ENCODE measurements at places on chromosomes 5 and 9.

- DNase-seq, result no peak
Measured at GRCh38 chr9:29773676-29774075, 2200.4 kb upstream of the C9orf72 start.

- no peak for DNase-seq
Measured at GRCh38 chr5:81182396-81183390, 50.4 kb upstream of the CKMT2 start.

DNA sequence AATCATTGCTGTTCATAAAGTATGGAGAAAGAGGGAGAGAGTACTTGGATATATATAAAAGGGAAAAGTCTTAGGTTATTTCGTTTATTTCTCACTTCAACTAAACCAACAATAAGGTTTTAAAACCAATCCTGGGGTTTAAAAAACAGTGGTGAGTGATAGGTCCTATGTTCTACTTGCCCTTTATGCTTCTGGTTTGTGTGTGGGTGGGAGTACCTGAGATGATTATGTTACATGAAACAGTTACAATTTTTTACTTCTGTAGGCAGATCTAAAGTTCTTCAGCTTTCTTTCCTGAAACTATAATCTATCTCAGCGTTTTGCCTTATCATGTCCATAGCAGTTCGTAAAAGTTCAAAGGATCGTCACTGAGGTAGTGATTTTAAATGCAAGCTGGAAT is 49.2 kb downstream of the STX17 start:
- DNase-seq, result no peak

GRCh38 chr9:12065050-12065449 is 628.1 kb upstream of the TYRP1 start:
- no peak for DNase-seq

- peak; percentile 28 for DNase-seq
Measured at GRCh38 chr5:147509710-147510651, at the start of gene DPYSL3. Gene DPYSL3, minus strand, starts transcription at chr5:147510068. Its CDS starts 210 bp downstream, at chr5:147509858.

DNA sequence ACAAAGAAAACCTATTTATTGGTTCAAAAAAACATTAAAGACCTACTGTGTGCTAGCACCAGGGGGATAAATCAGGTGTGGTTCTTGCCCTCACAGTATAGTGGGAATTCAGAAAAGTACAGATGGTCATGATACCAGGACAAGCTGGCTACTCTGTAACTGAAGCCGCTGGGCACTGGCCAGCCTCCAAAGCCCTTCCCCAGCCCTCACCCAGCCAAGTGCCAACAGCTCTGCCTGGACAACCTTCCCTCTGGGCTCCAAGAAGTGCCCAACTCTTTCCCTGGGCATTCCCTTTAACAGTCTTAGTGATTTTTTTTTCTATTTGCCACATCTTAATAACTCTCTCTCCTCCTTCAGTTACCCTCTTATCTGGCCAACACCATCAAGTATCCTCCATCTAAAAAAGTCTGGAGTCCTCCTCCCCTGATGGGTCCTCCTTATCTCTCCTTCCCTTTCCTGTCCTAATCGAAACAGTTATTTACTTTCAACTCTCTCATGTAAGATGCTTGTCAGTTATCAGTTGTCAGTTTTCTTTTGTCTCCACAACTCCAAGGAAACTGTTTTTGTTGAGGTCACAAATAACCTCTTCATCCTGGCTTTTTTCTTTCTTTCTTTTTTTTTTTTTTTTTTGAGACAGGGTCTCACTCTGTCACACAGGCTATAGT is 13.3 kb upstream of the SEPTIN8 start:
- DNase-seq, result no peak

DNA sequence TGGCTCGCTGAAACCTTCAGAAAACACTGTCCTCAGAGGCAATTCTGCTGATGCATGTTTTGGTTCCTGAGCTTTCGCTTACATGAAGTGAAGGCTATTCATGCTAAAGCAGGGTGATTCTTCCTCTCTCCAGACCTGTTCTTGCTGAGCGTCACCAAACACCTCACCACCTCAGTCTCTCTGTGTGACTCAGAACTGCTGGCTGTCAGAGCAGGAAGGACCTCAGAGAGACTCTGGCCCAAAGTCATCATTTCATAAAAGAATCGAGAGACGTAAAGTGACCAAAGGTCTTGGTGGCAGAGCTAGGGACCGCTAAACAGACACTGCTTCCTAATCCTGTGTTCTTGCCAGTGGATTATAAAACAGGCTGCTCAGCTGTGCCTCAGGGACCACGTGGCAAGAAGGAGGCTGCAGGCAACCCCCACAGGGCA is 73.8 kb downstream of the LHFPL2 start:
- no peak for DNase-seq

GRCh38 chr9:127518091-127518856 is 67.0 kb downstream of the LRSAM1 start:
- DNase-seq, result no peak

- no peak for DNase-seq
Measured at GRCh38 chr5:1930880-1931603, 48.3 kb upstream of the IRX4 start.

- no peak for DNase-seq
Measured at GRCh38 chr9:111668026-111668573, 6.7 kb downstream of the GNG10 start.

DNA sequence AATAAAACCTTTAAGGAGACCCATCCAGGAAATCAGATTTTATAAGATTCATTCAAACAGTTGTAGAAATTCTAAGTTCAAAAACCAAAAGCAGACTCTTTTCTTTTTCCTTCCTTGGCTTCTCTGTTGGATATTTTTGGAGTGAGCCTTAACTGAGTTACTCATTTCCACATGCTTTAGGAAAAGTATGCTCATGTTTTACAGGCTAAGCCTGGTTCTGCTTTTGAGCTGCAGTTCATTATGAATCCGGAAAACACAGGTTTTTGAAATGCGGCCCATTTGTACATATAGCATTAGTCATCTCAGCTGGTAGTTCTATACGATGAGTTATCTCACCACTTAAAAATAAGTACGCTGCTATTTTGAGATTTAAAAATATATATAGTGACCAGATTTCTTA is 156.6 kb upstream of the DMRT1 start:
- no peak for DNase-seq

DNA sequence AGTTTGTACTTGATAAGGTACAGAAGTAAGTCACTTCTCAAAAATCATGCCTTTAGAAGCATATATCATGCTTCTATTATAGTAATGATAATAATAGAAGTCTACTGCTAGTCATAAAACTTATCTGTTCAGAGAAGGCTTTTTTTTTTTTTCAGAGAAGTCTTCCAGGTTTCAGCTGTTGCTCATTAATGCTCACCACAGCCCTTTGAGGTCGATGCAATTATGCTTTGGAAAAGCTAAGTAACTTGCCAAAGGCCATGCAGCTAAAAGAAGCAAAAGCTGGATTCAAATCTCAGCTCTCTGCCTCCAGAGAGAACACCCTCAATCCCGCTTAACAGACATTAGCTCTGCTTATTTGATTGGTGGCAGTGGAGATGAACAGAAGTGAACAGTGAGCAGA is 150.8 kb downstream of the DOCK8 start:
- no peak for DNase-seq

DNA sequence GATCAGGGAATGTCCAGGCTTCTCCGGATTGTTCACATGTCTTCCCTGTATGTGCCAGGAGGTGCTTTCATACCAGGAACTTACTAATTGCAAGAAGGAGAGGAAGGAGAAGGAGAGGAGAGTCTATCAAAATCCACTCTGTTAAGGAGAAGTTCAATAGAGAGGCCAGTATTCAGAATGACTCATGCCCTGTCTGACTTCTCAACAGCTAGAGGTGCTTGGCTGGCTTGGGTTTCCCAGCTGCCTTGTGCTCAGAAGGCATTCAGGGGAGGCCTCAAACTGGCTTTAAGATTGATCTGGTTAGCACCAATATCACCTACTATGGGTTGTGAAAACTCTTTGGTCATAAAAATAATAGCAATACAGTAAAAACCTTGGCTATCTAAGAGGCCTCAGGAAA is 167.9 kb upstream of the GLRA1 start:
- DNase-seq, result no peak

DNA sequence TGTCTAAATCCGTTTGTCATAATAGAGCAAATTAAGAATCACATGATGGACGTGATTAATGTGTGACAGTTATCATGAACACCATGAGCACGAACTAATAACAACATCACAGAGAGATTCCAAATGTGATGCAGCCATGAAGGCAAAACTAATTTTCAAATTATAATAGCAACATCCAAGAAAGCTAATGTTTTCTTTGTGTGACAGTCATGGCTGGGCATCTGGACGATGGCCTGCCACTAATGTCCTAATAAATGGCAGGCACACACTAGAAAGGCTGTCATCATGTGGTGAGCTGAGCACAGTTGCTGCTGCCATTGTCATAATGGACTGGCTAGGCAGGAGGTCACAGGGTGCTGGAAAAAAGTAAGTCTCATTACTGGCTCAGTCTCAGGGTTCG is 280.0 kb upstream of the EFNA5 start:
- no peak for DNase-seq

DNA sequence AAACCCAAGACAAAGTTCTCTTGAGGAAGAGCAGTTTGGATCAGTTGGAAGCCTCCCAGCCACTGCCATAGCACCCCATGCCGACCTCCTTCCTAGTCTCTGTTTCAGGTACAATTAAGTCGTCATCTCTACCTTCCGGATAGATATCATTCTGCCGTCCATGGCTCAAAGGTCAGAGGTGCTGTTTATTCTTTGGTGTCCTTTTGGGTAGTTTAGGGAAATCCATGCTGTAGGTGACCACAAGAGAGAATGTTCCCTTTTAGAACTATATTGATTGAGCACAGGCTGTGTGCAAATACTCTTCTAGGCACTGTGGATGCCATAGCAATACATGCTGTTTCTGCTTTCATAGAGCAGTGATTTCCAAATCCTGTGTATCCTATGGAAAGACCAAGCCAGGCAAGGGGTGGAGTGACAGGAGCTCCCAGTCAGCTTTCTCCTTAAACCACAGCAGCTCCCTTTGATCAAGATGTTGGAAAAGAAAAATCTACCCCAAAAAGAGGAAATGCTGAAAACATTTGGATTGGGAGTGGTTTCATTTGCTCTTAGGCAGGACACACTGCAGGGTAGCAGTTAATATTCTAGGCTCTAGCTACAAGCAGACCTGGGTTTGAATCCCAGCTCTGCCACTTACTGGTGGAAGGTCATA is 127.9 kb downstream of the PALM2AKAP2 start:
- DNase-seq, result no peak

- no peak for DNase-seq
Measured at GRCh38 chr9:83520292-83520691, 17.9 kb downstream of the FRMD3 start.

- DNase-seq, result no peak
Measured at GRCh38 chr5:45532826-45533624, 163.2 kb downstream of the HCN1 start.

DNA sequence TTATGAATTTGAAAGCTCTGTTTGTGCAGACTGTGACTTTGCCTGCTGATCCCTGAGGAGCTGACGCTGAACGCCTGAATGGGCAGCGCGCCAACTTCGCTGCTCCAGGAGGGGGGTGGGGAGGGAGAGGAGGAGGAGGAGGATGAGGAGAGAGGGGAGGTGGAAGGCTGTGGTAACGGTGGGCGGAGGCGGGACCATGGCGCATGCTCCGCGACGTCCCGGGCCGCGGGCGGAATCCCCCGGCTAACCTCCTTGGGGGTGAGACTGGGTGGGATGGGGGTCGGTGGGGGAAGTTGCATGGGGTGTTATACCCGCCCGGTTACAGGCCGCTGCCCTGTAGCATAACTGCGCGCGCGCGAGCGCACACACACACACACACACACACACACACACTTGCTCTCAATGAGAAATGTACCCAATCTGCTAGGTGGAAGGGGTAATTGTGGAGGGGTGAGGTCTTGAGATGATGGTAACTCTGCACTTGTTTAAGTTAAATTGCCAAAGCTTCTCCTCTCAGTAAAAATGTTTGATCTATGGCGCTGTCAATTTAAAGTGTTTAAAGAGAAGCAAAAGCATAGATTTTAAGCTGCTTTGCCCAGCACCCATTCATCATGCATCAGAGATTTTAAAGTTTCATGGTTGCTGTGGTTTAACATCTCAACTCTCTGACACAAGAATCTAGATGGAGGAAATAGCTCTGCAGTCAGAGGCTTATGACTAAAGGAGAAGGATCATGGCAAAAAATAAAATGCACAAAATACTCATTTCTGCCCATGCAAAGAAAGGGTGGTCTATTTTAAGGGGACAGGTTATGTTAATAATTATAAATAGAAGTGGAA is 76.6 kb upstream of the TBCA start:
- no peak for DNase-seq
